Transverse colon (tissue), 4 donors: ENCODE measurements at places on chromosomes 4 and X. TPM values are rescaled to one million over a fixed set of nuclear protein-coding genes. Genes with fewer than 3 reads are reported as not detected.

ALAS2 gene
- total RNA-seq: not detected

SYN1 gene
- 0.37 TPM for total RNA-seq

FAM9B gene
- total RNA-seq: not detected

SYNPO2 gene
- 400 TPM for total RNA-seq

ADAMTS3 gene
- total RNA-seq: not detected

FAM236C gene
- total RNA-seq: not detected

CDX4 gene
- not detected for total RNA-seq

FAM193A gene
- 40.4 TPM for total RNA-seq

TLR8 gene
- total RNA-seq: 0.82 TPM

HMGB2 gene
- total RNA-seq: 27.7 TPM

NALF2 gene
- total RNA-seq: not detected

DUSP9 gene
- total RNA-seq: not detected

UBA6 gene
- total RNA-seq: 50.2 TPM

TMEM131L gene
- total RNA-seq: 14.8 TPM

MAGEA2B gene
- not detected for total RNA-seq

DNA sequence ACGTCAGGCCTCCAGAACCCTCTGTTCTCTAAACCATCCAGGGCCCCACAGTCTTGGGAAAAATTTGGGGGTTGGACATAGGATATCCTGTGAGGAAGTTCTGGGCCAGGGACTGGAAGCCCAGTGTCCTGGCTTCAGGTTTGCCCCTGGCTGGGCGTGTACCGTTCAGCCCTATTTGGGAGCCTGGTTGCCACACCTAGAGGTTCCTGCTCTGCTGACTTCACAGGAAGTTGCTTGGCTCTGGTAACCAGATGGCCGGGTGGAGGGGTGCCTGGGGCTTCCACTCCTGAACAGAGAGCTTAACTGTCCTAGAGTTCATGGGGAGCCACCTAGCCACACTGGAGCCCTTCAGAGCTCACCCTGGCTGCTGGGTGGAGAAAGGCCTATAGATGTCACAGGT lies 1.1 kb downstream of the TAFAZZIN start:
- H3K27me3 ChIP-seq: no peaks in the 10 kb centered on the region
- DNase-seq: peak; percentile 54
- H3K27ac ChIP-seq: peak overlapping the region; percentile 91
- no peak overlapping the region for H3K4me3 ChIP-seq

- H3K27me3 ChIP-seq: no peaks in the 10 kb centered on the region
- DNase-seq: no peak
- no peaks in the 10 kb centered on the region for H3K36me3 ChIP-seq
Measured at GRCh38 chrX:117808426-117808825, 308.2 kb downstream of the KLHL13 start.

DNA sequence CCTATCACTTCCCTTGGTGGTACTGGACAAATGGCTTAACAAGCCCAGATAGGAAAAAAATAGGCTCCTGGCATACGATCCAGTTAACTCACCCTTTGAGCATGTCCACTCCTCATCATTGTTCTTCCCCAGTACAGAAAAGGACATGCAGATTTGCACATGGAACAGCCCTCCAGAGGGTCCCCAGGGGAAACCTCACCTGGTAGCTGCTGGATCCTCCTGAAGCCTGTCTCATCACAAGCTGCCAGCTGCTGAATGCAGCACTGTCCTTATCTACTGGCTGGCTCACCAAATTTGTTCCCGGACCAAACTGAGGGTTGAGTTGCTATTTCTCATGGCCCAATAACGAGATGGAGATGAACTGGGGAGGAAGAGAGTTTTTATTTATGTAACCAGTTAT lies 49.4 kb downstream of the SERTM2 start:
- H3K4me1 ChIP-seq: no peaks in the 10 kb centered on the region
- no peak overlapping the region for H3K4me3 ChIP-seq
- no peaks in the 10 kb centered on the region for H3K36me3 ChIP-seq
- H3K27ac ChIP-seq: no peak overlapping the region
- DNase-seq: no peak
- H3K27me3 ChIP-seq: no peaks in the 10 kb centered on the region

GRCh38 chr4:144575181-144575580 lies 70.8 kb upstream of the HHIP start:
- no peak overlapping the region for H3K27ac ChIP-seq
- no peaks in the 10 kb centered on the region for H3K4me1 ChIP-seq
- no peaks in the 10 kb centered on the region for H3K27me3 ChIP-seq
- H3K4me3 ChIP-seq: no peak overlapping the region
- no peaks in the 10 kb centered on the region for H3K36me3 ChIP-seq

- H3K36me3 ChIP-seq: no peaks in the 10 kb centered on the region
- no peaks in the 10 kb centered on the region for H3K27me3 ChIP-seq
- DNase-seq: no peak
- H3K4me1 ChIP-seq: no peaks in the 10 kb centered on the region
Measured at GRCh38 chr4:178240891-178241290, 798.7 kb upstream of the AGA start.

DNA sequence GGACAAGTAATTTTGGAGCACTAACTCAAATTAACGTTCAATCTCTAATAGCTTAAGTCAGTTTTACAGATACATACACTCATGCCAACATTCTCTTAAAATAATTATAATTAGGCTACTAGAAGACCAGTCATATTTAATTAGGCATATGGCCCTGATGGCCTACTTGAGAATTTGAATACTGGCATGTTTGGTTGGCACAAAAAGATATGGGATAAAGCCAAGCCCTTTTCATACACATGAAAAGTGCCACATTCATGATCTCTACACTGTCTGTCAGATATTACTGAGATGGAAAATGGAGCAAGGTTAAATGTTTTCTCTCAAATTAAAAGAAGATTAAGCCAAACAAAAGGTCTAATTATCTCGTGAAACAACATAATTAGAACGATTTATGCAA lies 1091.0 kb downstream of the C4orf33 start:
- DNase-seq: no peak
- H3K4me1 ChIP-seq: no peaks in the 10 kb centered on the region
- no peaks in the 10 kb centered on the region for H3K36me3 ChIP-seq
- no peaks in the 10 kb centered on the region for H3K27me3 ChIP-seq

- no peaks in the 10 kb centered on the region for H3K27me3 ChIP-seq
- H3K4me1 ChIP-seq: no peaks in the 10 kb centered on the region
- DNase-seq: no peak
- no peaks in the 10 kb centered on the region for H3K36me3 ChIP-seq
- no peak overlapping the region for H3K27ac ChIP-seq
- no peak overlapping the region for H3K4me3 ChIP-seq
Measured at GRCh38 chrX:78066110-78066509, 37.9 kb upstream of the PGK1 start.

DNA sequence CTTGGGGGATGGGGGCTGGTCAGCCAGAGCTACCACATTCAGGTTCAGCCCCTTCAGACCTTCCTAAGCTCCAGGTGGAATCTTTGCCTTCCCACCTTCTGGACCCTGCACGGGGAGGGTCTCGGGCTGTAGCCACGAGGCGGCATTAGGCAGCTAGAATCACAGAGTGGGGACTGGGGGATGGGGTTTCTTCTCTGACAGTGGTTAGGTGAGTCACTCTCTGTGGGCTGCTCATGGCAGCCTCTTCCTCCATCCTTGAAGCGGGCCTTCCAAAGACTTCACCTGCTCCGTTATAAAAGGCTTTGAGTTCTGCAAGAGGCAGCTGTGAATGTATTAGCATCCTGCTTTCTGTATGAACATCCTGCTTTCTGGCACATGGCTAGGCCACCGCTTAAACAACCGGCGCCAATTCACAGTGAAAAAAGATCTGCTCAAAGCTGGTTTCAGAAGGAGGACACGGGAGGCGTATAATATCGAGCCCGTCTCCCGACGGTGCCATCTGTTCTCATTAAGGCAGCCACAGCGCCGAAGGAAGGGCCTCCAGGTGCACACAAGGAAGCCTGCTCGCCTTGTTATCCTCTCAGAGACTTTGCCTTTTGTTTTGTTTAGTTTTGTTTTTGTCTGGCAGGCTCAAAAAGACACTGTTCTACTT lies 74.3 kb upstream of the IGFBP7 start:
- no peaks in the 10 kb centered on the region for H3K4me1 ChIP-seq
- no peak for DNase-seq
- no peaks in the 10 kb centered on the region for H3K27me3 ChIP-seq
- no peak overlapping the region for H3K27ac ChIP-seq
- H3K36me3 ChIP-seq: no peaks in the 10 kb centered on the region

DNA sequence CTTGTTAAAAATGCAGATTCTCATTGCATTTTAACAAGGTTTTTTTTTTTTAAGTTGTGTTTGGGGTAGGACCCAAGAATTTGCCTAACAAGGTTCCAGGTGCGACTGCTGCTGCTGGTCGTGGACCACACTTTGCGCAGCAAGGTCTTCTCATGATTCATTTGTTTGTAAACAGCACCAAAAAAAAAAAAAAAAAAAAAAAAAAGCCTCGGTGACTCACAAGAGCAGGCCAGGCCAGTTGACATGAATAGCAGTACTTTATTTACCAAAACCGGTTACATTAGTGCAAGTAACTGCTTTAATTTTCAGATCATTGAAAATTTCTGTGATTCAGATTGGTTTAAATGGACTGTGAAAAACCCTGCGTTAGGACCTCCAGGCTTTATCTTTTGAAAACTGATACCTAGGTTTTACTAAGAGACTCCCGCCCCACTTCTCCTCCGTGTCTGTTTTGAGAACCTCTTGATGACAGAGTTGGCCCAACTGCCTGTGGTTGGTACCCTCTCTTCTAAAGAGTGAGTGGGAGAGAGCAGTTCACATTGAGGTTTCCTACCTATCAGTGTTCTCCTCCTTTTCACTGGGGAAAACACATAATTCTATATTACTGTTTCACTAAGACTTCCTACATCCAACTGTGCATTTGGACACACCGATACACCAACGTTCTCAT lies 86.2 kb downstream of the PHEX start:
- no peaks in the 10 kb centered on the region for H3K27me3 ChIP-seq
- H3K4me3 ChIP-seq: no peak overlapping the region

- no peaks in the 10 kb centered on the region for H3K27me3 ChIP-seq
- H3K27ac ChIP-seq: peak overlapping the region; percentile 87
- H3K4me1 ChIP-seq: no peaks in the 10 kb centered on the region
- no peaks in the 10 kb centered on the region for H3K36me3 ChIP-seq
- DNase-seq: peak; percentile 87
- peak overlapping the region; percentile 78 for H3K4me3 ChIP-seq
Measured at GRCh38 chrX:46446727-46447378, 98.4 kb downstream of the ZNF674 start.

GRCh38 chr4:70632028-70632427 lies 3.5 kb downstream of the ENAM start:
- no peaks in the 10 kb centered on the region for H3K4me1 ChIP-seq
- H3K4me3 ChIP-seq: no peak overlapping the region
- H3K36me3 ChIP-seq: no peaks in the 10 kb centered on the region

GRCh38 chrX:15761564-15762191 lies 23.6 kb downstream of the CA5B start:
- no peak overlapping the region for H3K27ac ChIP-seq
- no peaks in the 10 kb centered on the region for H3K27me3 ChIP-seq
- no peaks in the 10 kb centered on the region for H3K4me1 ChIP-seq
- H3K36me3 ChIP-seq: no peaks in the 10 kb centered on the region

- H3K36me3 ChIP-seq: no peaks in the 10 kb centered on the region
- no peaks in the 10 kb centered on the region for H3K27me3 ChIP-seq
- no peak for DNase-seq
- no peaks in the 10 kb centered on the region for H3K4me1 ChIP-seq
Measured at GRCh38 chr4:176746846-176747245, 45.9 kb downstream of the VEGFC start.

GRCh38 chrX:129701624-129702069 lies 37.1 kb upstream of the XPNPEP2 start:
- H3K4me1 ChIP-seq: no peaks in the 10 kb centered on the region
- no peak overlapping the region for H3K4me3 ChIP-seq
- no peak overlapping the region for H3K27ac ChIP-seq

- H3K4me1 ChIP-seq: no peaks in the 10 kb centered on the region
- DNase-seq: no peak
- H3K27ac ChIP-seq: no peak overlapping the region
- H3K36me3 ChIP-seq: no peaks in the 10 kb centered on the region
- no peaks in the 10 kb centered on the region for H3K27me3 ChIP-seq
Measured at GRCh38 chr4:98682719-98683118, 24.3 kb upstream of the TSPAN5 start.

DNA sequence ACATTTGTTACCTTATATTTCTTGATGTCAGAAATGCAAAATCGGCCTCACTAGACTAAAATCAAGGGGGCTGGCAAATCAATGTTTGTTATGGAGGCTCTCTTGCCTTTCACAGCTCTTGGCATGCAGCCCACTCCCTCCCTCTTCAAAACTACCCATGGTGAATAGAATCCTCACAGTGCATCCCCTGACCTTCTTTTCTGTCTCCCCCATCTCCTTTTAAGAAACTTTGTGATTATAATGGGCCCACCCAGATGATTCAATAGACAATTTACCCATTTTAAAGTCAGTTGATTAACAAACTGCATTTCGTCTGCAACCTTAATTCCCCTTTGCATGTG lies 184.0 kb downstream of the PCDH7 start:
- H3K27ac ChIP-seq: peak overlapping the region; percentile 68
- no peaks in the 10 kb centered on the region for H3K27me3 ChIP-seq
- peaks cover 41% of the 10 kb centered on the region for H3K4me1 ChIP-seq
- no peak overlapping the region for H3K4me3 ChIP-seq
- no peaks in the 10 kb centered on the region for H3K36me3 ChIP-seq
- no peak for DNase-seq

GRCh38 chr4:145716200-145716599 lies 36.3 kb downstream of the C4orf51 start:
- no peak overlapping the region for H3K27ac ChIP-seq
- no peaks in the 10 kb centered on the region for H3K4me1 ChIP-seq
- no peaks in the 10 kb centered on the region for H3K27me3 ChIP-seq
- no peak for DNase-seq

- peaks cover 26% of the 10 kb centered on the region for H3K4me1 ChIP-seq
- peak; percentile 90 for DNase-seq
- H3K36me3 ChIP-seq: no peaks in the 10 kb centered on the region
- H3K27ac ChIP-seq: peak within 1 kb of the TSS; percentile 67
- H3K27me3 ChIP-seq: no peaks in the 10 kb centered on the region
Measured at GRCh38 chr4:986879-987623, at the start of gene IDUA. Gene IDUA, plus strand, starts transcription at chr4:987044. Its CDS starts 41 bp downstream, at chr4:987085.

DNA sequence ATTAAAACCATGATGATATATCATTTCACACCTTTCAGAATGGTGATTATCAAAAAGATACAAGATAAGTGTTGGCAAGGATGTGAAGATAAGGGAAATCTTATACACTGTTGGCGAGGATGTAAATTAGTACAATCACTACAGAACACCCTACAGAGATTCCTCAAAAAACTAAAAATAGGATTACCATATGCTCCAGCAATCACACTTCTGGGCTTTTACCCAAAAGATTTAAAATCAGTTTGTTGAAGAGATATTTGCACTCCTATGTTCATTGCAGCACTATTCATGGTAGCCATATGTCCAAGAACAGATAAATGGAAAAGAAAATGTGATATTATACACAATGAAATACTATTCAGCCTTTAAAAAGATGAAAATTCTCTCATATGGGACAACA lies 240.4 kb downstream of the GABRG1 start:
- H3K4me3 ChIP-seq: no peak overlapping the region
- H3K4me1 ChIP-seq: no peaks in the 10 kb centered on the region
- no peaks in the 10 kb centered on the region for H3K36me3 ChIP-seq
- no peaks in the 10 kb centered on the region for H3K27me3 ChIP-seq
- no peak overlapping the region for H3K27ac ChIP-seq

GRCh38 chr4:152014280-152014679 lies 253.5 kb upstream of the GATB start:
- DNase-seq: peak; percentile 53
- H3K4me1 ChIP-seq: no peaks in the 10 kb centered on the region
- no peaks in the 10 kb centered on the region for H3K36me3 ChIP-seq
- no peak overlapping the region for H3K4me3 ChIP-seq

GRCh38 chr4:38611676-38612075 lies 52.3 kb upstream of the KLF3 start:
- H3K27me3 ChIP-seq: no peaks in the 10 kb centered on the region
- no peaks in the 10 kb centered on the region for H3K36me3 ChIP-seq
- no peak for DNase-seq
- H3K4me3 ChIP-seq: no peak overlapping the region
- peaks cover 43% of the 10 kb centered on the region for H3K4me1 ChIP-seq
